ENCODE measurements at places on chromosomes 12 and 14.

- DNase-seq = peak; percentile 10
Measured at GRCh38 chr14:100577986-100578431, 9.2 kb downstream of the BEGAIN start.

GRCh38 chr14:100904307-100905087, 975 bp upstream of the RTL1 start:
- peak; percentile 63 for DNase-seq

DNA sequence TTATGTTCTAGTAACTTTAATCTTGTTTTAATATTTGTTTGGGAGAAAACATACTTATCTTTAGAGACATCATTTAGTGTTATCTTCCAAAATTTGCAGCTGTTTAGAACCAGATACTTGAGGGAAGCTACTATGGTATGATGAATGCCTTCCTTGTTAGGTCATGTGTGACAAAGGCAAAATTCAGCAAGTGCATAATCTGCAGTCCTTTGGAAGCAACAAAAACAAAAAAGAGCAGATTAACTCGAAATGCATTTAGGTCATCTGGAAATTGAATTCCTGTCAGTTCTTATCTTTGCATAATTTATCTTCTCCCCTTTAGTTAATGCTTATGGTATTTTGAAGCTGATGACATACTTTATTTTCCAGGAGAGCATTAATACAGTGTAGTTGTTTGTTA, 3.5 kb downstream of the FBXO34 start:
- no peak for DNase-seq

DNA sequence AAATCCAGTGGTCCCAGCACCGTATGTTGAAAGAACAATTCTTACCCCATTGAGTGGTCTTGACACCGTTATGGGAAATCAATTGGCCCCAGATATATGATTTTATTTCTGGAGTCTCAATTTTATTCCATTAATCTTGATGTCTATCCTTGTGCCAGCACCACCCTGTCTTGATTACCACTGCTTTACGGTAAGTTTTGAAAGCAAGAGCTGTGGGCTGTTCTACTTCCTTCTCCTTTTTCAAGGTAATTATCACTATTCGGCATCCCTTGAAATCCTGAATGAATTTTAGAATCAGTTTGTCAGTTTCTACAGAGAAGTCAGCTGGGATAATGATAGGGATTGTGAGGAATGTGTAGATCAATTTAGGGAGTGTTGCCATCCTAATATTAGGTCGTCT, 160.8 kb upstream of the SFSWAP start:
- DNase-seq = no peak

GRCh38 chr14:89957791-89958190, 2.1 kb downstream of the TDP1 start:
- no peak for DNase-seq

- no peak for DNase-seq
Measured at GRCh38 chr12:102484017-102484416, 3.7 kb upstream of the IGF1 start.

- no peak for DNase-seq
Measured at GRCh38 chr12:81962126-81962856, 203.1 kb upstream of the PPFIA2 start.

- DNase-seq = peak; percentile 58
Measured at GRCh38 chr14:75559451-75560222, 18.8 kb upstream of the FLVCR2 start.

DNA sequence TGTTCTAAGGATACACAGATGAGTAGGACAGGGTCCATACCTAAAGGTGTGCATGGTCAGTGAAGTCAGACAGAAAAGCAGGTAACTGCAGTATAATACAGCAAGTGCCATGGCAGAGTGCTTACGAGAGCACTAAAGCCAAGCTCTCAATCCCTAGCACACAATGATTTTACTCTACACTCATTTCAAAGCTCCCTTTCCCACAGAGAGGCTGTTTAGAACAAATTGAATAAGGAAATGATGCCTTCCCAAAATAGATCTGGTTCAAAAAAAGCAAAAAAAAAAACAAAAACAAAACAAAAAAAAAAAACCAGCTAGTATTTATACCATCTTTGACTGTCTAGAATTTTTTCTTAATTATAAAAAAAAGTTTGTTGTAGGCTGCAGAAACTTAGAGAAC, 74.1 kb downstream of the HECTD4 start:
- no peak for DNase-seq

DNA sequence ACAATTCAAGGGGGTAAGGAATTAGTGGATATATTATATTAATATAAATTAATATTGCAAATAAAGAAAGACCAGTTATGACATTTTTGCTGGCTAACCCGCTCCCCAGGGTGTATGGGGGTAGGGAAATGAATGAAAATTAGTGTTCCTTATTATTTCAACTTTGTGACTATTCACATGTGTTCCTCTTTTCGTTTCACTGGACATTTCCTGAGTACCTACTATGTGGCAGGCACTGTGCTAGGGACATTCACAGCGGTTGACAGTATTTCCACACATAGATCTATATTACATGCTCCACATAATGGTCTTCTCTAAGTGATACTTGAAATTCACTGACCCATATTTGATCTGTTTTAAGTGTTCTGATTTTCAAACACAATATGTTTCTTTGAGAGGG, 129.8 kb upstream of the USP15 start:
- DNase-seq = no peak

- DNase-seq = no peak
Measured at GRCh38 chr12:17028348-17028747, 422.4 kb upstream of the LMO3 start.

GRCh38 chr12:24463375-24463774, 485.5 kb downstream of the BCAT1 start:
- no peak for DNase-seq

GRCh38 chr14:104993808-104994591, 8.4 kb downstream of the CLBA1 start:
- no peak for DNase-seq

- no peak for DNase-seq
Measured at GRCh38 chr12:101230547-101230946, 20.5 kb upstream of the SLC5A8 start.

- DNase-seq = no peak
Measured at GRCh38 chr14:28966416-28967233, 200.0 kb downstream of the FOXG1 start.

DNA sequence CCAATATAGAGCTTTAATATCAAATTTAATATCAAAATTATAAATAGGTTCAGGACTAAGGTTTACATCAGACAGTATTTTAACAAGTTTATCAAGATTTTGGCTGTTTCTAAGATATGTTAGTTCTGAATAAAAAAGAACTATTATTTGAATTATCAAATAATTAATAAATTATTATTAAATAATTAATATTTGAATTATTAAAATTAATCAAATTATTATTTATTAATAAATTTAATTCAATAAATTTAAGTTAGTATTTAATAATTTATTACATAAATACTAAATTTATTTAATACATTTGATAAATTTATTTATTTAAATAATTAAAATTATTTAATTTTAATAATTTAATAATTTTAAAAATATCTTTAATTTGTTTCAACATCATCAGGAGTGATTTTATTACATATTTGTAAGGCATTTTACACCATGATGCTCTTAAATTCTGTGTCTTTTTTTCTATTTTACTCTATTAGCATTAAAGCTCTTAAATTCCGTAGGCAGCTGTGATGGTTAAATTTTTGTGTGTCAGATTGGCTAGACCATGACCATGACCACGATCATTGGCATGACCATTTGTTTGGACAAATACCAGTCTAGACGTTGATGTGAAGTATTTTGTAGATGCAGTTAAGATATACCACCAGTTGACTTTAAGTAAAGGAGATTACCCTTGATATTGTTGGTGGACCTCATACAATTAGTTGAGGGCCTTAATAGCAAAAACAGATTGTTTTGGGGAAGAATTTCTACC, 82.6 kb downstream of the BBS10 start:
- no peak for DNase-seq

DNA sequence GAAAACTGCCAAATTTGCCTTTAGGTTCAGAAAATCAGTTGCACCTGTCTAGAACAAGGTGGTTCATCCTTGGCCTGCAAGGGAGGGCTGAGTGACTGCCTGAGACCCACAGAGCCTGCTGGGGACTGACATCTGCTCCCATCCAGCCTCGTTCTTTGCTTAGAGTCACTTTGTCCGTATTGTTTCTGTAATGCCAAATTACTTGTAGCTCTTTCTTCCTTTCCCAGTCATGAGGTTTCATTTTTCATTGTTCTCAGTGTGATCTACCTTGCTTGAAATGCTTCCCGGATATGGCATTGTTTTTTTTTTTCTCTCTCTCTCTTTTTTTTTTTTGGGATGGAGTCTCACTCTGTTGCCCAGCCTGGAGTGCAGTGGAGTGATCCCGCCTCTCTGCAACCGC, 21.3 kb downstream of the TSPAN9 start:
- no peak for DNase-seq

DNA sequence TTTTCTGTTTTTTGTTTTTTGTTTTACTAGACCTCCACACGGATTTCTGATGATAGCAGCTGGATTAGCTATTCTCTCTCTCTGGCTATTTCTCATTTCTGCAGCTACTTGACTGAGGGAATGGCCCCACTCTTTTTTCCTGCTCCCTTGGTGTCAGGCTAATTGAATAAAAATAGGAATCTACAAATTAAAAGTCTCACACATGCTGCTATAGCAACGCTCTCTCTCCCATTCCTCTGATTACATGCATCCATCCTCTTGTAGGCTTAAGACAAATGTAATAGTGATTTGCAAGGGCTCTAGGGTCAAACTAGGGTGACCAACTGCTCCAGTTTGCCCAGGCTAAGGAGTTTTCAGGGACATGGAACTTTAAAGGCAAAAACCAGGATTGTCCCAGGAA, 221.8 kb downstream of the PHLDA1 start:
- no peak for DNase-seq

DNA sequence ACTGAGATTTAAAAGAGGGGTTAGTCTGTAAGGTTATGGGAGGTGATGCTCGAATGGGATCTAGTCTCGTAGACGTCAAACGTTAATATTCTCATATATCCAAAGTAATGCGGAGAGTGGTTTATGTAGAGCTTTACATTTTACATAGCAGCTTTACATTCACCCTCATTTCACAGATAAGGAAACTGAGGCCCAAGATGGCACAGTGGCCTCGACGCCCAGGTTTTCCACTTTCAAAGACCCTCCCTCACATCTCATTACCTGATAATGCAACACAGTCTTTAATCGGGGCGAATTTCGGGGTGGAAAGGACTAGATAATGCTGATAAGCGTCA, 450 bp upstream of the TDG start:
- no peak for DNase-seq

- DNase-seq = no peak
Measured at GRCh38 chr12:61993734-61994345, 266.4 kb upstream of the USP15 start.

DNA sequence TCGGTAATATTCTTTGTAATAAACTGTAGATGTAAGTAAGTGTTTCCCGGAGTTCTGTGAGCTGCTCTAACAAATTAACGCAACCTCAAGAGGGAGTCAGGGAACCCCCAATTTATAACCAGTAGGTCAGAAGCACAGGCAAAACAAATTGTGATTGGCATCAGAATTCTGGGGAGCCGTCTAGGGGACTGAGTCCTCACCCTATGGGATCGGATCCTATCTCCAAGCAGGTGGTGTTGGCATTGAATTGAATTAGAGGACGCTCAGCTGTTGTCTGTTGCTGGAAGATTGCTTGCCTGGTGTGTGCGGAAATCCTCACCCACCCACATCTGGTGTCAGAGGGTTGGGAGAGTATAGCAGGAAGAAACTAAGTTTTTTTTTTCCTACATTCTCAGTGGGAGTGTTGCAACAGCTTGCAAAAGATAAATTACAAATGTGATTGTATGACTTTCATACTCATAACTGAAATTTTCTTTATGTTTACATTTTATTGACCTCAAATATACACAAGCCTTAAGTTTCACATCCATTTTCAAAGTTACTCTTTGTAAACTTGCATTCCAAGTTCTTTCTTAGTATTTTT, 5.5 kb downstream of the TMEM52B start:
- DNase-seq = no peak

- DNase-seq = peak; percentile 57
Measured at GRCh38 chr12:102479099-102479885, 1.1 kb downstream of the IGF1 start.

DNA sequence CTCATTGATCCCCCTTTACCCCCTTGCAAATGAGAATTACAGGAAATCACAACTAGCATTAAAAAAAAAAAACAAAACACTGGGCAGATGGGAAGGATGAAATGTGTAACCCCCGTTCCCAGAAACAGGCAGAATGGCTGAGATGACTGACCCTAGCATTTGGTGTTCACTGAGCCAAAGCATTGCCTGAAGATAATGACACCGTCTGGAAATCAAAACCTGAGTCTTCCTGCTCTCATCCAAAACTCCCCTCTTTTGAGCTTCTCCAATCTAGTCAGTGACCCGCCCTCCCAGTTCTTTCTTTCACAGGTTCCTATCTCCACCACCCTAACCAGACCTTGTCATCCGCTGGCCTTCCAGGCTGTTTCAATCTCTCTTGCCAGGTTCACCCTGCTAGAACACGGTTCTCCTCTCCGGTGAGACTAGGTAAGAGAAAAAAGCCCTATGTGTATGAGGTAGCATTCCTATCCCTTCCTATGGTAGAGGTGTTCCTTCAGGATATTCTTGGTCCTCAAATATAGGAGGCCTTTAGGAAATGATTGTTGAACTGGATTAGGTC, 21.3 kb downstream of the SUSD6 start:
- DNase-seq = no peak

DNA sequence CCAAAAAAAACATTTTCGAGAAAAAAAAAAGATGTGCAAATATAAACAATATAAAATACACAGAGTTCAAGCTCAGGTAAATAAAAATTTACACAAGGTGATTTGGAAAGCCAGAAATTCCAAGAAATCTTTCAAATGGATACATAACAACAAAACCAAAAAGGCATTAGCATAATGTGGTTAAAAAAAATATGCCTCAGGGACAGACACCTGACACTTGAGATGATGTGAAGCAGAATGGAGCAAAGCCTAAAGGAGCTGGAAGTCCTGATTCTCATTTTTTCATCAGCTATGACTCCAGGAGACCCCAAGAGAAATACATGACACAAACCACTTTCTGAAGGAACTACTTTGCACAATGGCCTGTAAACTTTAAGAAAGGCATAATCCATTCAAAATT, 98.6 kb downstream of the PPP2R5E start:
- DNase-seq = no peak

DNA sequence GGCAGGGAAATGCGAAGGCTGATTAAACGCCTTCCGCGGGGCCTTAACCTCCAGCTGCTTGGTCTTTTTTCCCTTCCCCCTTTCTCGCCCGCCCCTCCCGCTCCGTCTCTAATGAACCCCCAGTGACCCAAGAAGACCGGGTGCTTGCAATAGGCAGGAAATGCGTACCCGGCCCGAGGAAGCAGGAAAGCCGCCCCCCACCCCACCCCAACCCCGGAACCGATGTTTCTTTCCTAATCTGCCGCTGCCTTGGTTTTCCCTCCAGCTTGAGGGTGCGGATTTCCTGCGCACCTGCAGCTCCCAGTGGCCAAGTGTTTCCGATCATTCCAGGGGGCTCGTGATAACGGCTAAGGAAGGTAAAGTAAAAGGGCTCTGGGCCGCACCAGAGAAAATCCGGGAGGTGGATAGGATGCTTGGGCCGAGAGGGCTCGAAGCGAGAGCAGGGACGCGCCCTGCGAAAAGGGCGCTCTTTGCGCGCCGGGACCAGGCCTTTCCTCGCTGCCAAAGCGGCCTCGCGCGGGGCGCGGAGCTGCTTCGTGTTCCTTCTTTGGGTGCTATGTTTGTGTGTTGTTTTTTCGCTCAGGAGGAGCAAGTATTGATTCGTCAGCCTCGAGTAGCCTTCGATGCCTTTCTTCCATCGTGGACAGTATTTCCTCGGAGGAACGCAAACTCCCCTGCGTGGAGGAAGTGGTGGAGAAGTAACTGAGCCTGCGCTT, 983 bp downstream of the MYF6 start:
- DNase-seq = peak; percentile 49
